ENCODE measurements at places on chromosomes 16 and 17.

DNA sequence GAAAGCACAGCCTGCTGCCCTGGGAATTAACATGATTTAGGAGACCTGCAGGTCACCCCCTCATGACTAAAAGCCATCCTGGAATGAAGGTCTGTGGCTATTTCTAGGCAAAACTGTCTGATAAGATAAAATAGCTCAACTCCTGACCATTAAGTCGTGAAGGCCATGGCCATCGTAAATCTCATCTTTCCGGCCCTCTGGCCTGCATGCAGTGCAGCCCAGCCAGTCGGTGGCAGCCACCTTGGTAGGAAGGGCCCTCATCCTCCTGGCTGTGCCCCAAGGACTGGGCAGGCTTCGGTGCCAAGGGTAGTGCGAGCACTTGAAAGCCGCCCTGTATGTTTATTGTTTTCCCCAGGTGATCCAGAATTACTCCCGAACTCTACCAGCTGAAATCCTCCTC lies 18.2 kb upstream of the MEOX1 start:
- DNase-seq: no peak

DNA sequence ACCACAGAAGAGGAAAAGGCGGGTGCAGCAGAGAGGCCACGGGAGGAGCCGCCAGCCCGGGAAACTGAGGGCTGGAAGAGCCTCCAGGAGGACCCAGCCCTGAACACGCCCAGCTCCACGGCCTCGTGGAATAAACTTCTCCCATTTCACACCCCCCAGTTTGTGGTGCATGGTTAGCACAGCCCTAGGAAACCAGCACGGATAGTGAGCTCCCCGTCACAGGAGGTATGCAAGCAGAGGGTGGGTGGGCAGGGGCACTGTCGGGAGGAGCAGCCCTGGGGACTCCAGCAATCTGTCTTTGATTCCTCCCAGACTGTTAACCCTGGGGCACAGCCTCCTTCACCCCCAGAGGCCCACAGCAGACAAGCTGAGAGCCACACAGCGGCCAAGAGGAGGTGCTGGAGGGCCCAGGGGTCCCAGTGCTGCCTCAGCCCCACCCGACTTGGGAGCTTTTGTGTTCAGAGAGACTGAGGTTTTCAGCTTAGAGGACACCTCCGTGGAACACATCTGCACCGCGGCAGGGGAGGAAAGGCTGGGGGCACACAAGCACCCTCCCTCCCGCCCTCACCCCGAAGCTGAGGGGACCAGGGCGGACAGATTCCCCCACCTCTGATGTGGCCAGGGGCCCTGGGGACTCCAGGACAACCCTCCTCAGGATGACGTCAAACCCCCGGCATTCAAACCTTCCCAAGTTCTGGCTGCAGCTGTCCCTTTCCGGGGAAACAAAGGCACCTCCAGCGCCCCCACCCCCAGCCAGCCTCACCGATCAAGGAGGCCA lies 1.7 kb upstream of the IL17C start:
- no peak for DNase-seq

GRCh38 chr17:81927653-81928543 lies at the start of gene MAFG:
MAFG (minus strand) TSS chr17:81927735; CDS start chr17:81923185, 4,550 bp downstream.
- peak; percentile 79 for DNase-seq

GRCh38 chr17:7237761-7238419 lies 1.4 kb downstream of the PHF23 start:
- no peak for DNase-seq

DNA sequence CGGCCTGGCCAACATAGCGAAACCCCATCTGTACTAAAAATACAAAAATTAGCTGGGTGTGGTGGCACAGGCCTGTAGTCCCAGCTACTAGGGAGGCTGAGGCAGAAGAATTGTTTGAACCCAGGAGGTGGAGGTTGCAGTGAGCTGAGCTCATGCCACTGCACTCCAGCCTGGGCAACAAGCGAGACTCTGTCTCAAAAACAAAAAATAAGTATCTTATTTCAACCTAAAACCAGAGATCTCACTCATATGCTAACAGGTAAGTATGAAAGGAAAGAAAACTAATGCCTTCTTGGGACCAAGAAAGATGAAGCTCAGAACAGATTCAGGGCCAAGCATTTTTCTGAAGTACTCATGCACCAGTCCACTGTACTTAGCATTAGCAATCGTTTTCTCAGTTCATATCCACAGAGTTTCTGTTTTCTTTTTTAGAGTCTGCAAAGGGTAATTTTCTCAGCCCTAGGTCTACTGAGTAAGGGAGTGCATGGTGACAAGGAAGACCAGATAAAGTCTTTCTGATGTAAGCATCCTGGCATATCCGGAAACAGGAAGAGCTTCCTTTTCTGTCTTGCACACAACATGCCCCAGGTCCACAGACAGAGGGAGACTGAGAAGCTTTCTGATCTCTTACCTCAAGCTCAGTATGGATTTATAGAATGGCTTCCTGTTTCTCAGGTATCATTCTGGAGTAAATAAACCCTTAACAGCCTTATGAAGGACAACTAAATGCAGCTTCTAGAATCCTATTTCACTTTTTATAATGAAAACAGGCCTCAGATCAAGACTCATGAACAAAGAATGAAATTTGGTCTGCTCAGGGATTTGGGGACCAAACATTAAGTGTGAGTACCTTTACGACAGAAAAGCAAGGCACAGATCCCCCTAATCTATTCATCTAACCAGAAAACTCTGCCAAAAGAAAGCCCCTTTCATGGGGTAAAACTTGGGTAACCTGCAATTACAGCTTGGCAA lies 38.7 kb upstream of the FOXJ1 start:
- DNase-seq: no peak

GRCh38 chr16:86571530-86571915 lies 4.9 kb downstream of the FOXC2 start:
- no peak for DNase-seq

- DNase-seq: no peak
Measured at GRCh38 chr16:24002619-24003018, 166.8 kb downstream of the PRKCB start.

GRCh38 chr17:46038937-46039336 lies 39.9 kb downstream of the STH start:
- DNase-seq: no peak

DNA sequence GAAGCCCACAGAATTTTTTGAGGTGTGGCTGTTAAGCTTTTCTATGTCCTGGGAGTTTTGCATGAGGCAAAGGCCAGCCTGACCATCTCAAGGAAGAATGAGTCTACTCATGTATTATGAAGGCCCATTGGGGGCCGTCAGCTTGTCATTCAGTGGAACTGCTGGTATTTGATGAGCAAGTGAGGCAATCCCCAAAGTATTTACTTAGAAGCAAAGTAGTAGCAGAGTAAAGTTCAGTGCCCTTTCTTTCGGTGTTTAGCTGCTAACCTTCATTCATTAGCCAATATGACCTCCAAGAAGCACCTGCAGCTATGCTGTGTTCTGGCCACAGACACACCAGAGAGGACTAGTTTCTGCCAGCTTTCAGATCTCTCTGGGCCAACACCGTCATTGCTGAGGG lies 80.2 kb downstream of the RPA1 start:
- DNase-seq: no peak

DNA sequence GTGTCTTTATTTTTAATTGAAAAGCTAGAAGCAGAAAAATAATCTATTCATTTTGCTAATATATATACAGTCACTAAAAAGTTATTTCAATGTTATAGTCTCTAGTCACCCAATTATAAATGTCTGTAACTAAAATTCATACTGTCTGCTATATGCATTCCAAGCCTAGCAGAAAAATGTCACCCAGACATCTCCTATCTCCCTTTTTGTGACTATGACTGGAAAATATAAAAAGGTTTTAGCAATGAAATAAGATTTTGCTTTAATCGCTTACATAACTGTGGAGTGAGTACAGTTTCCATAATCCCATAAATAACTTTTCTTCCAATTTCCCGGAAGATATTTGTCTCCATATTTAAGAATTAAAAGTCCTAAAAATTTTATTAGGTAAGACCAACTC lies 88.6 kb downstream of the BRIP1 start:
- DNase-seq: no peak

DNA sequence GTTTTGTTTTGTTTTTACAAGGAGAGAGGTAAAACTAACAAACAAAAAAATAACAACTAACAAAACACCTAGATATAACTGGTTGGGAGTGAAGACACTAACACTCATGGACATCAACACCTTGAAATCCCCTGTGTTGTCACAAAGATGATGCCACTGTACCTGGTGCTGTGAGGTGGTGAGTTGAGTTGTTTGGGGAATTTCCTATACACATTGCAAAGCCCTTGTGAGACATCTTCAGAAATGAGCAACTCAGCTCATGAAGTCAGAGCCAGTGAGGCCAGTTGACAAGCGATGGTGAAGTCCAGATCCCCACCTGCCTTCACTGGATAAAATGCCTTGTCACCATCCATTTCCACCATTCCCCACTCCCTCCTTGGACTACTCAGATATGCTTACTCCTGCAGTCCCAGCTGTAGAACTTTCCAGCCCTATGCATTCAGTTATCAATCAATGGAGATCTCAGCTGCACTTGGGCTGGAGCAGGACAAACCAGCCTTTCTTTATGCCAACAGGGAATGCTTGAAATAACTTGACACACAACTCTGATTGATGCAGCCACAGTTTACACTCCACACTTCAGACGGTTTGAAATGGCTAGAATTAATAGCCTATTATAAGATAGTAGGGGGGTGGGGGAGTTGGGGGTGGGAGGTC lies 22.2 kb downstream of the ANKFN1 start:
- no peak for DNase-seq

DNA sequence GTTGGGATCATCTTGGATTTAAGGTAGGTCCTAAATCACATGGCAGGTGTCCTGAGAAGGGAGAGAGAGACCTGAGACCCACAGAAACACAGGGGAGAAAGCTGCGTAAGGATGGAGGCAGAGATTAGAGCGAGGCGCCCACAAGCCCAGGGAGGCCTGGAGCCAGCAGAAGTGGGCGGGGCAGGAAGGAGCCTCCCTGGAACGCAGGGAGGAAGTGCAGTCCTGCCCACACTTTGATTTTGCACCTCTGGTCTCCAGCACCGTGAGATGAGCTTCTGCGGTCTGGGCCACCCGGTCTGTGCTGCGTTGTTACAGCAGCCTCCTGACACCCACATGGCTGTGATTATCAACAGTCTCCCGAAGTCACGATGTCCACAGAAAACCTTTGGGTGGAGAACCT lies 6.4 kb downstream of the DNASE1L2 start:
- no peak for DNase-seq

DNA sequence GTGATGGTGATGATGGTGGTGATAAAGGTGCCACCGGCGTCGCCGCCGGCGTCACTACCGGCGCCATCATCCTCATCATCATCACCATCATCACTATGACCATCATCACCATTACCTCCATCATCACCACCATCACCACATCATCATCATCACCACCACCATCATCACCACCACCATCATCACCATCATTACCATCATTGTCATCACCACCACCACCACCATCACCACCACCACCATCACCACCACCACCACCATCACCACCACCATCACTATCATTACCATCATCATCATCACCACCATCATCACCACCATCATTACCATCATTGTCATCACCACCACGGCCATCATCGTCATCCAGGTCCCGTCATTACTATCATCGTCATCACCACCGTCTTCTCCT lies 179.7 kb downstream of the NPIPB11 start:
- DNase-seq: no peak

- DNase-seq: peak; percentile 4
Measured at GRCh38 chr17:30520436-30520835, 43.2 kb downstream of the GOSR1 start.

DNA sequence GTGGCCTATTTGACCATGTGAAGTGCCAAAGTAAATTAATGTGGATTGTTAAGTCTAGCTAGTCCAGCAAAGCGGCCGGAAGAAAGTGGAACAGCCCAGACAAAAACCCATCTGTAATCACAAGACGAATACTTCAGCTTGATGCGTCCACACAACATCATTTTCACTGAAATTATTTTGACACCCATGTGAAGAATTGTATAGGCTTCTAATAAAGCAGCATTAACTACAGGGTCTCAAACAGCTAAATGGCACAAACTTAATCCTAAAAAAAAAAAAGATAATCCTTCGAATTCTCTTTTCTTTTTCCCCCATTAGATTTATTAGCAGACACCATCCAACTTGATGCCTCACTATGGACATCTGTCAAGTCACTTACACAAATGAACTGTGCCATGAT lies 73.8 kb downstream of the TOX3 start:
- DNase-seq: no peak

GRCh38 chr17:71287071-71287823 lies 833.6 kb upstream of the SOX9 start:
- no peak for DNase-seq

DNA sequence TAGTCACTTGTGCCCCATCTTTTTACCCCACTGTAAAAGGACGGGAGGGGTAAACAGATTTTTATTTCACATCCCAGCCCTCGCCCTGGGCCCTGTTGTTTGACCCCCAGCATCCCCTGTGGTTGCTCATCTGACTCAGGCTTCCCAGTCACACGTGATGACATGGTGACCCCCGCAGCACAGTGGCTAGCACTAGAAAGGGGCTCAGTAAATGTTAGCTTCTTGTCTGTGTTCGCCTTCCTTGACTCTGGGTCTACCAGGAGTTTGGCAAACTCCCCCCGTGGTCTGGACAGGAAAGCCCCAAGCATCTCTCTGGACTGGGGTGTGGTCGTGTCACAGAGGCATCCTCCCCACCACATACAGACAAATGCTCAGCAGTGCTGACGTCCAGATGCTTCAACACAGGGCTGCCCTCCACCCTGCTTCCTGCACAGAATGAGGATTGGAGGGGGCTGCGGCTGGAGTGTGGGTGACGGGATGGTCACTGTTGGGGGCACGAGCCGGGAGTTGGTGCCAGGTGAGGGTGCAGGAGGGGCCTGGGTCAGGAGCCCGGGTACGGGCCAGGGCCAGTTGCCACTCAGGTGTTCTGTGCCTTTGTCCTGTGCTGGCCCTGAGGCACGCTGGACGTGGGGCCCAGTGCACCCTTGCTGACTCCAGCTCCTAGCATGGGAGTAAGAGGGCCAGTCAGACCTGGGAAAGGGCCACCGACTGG lies 69.1 kb downstream of the METRNL start:
- DNase-seq: no peak

DNA sequence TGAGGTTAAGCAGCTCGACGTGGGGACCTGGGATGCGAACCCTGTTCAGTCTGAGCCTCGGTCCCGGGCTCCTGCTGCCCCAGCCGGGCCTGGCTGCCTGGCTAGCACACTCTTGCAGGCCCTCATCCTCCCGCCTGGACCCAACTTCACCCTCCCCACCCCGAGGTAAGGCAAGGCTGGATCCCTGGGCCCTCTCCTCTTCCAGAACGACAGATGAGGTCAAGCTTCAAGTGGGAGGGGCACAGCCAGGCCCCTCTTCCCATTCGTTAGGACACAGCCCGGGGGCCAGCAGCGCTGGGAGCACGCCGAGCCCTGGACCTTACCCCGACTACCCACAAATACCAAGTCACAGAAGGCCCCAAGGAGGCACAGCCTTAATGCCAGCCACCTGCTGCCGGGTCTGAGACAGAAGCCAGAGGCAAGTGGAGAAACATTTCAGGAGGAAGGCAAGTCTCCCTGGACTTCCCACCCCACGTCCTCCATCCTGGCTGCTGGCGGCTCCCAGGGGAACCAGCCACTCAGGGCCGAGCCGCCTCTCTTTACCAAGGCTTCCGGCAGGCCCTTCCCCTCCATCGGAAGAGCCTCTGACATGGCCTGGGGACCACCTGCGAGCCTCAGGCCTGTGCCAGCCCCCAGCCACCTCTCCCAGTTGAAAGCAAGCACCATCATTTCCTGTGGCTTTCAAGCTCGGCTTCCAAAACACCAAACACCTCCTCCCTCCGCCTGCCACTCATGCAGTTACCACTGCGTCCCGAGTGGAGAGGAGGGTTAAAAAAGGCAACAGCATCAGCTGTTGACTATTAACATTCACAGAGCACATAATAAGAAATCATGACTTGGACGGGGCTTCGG lies 59.9 kb downstream of the RPH3AL start:
- no peak for DNase-seq
